CD4-positive, alpha-beta T cell (primary cell): ENCODE measurements at places on chromosomes 1 and 21. TPM values are rescaled to one million over a fixed set of nuclear protein-coding genes. Genes with fewer than 3 reads are reported as not detected.

Gene KRTAP21-1
- total RNA-seq = not detected

Gene PMVK
- total RNA-seq = 6.6 TPM

Gene AADACL4
- not detected for total RNA-seq

Gene STUM
- total RNA-seq = not detected

Gene FCRLA
- total RNA-seq = not detected

Gene A3GALT2
- not detected for total RNA-seq

Gene ESRRG
- total RNA-seq = not detected

Gene DNAH14
- total RNA-seq = 0.27 TPM

Gene FAM72A
- 1.2 TPM for total RNA-seq

Gene SRP9
- total RNA-seq = 63.7 TPM

Gene CRABP2
- total RNA-seq = 4.2 TPM

Gene TMEM79
- 1.0 TPM for total RNA-seq

Gene AMY2B
- 31.5 TPM for total RNA-seq

Gene LBR
- total RNA-seq = 129 TPM

Gene S100A10
- 189 TPM for total RNA-seq

Gene ECM1
- 0.31 TPM for total RNA-seq

Gene NOTCH2
- 29.4 TPM for total RNA-seq

Gene KRTAP27-1
- total RNA-seq = not detected

Gene SDC3
- not detected for total RNA-seq

Gene OLFML2B
- total RNA-seq = not detected

Gene PNRC2
- 172 TPM for total RNA-seq

Gene CD1C
- 0.49 TPM for total RNA-seq

Gene ST6GALNAC5
- not detected for total RNA-seq

Gene YIPF1
- 5.5 TPM for total RNA-seq

Gene CDCA8
- total RNA-seq = 0.36 TPM

Gene IL12RB2
- 1.2 TPM for total RNA-seq

Gene ETV3L
- total RNA-seq = not detected

Gene POTED
- total RNA-seq = not detected

Gene AP4B1
- 44.1 TPM for total RNA-seq

Gene RSRP1
- 395 TPM for total RNA-seq

Gene VAMP3
- total RNA-seq = 87.7 TPM

Gene FAM43B
- total RNA-seq = not detected

Gene SLC45A1
- total RNA-seq = 0.98 TPM

Gene RNU11
- not detected for total RNA-seq

Gene FAAP20
- 51.7 TPM for total RNA-seq

Gene F5
- 6.2 TPM for total RNA-seq

Gene CFHR1
- total RNA-seq = not detected

Gene ATP1A2
- total RNA-seq = not detected

Gene SLC30A2
- total RNA-seq = not detected
